ENCODE measurements at places on chromosomes 2 and 18.

GRCh38 chr18:44668270-44668975, 12.3 kb upstream of the SETBP1 start:
- no peak for DNase-seq

DNA sequence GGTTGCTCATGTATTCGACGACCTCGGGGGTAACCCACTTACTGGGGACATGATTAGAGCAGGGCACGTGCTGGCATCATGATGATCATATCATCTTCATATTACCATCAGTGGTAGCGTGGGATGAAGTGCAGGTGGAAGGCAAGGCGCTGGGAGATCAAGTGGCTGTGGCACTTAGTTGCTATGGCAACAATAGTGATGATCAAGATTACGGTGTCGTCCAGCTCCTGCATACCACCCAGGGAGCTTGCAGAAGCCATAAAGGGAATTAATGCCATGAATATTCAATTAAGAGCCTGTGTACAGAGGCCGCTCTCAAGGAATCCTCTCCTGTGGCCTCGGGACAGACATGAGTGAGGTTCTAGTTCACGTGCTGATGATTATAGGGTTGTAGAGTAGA, 237.2 kb upstream of the COPS8 start:
- no peak for DNase-seq

DNA sequence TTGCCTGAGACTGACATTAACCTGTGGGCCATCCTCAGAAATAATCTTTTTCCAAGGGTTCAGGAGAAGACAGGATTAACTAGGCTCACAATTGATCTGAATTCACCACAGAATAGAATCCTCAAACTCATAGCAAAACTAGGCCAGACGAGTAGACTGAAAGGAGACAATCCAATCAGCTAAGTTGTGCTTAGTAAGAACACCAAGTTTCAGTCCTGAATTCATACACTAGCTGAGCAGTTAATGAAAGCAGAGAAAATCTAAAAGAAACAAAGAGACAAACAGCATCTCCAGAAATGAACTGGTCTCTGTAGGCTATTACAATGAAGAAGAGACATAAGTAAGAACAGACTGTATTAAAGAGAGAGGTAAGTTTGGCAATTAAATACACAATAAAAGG, 89.5 kb downstream of the GORASP2 start:
- no peak for DNase-seq

DNA sequence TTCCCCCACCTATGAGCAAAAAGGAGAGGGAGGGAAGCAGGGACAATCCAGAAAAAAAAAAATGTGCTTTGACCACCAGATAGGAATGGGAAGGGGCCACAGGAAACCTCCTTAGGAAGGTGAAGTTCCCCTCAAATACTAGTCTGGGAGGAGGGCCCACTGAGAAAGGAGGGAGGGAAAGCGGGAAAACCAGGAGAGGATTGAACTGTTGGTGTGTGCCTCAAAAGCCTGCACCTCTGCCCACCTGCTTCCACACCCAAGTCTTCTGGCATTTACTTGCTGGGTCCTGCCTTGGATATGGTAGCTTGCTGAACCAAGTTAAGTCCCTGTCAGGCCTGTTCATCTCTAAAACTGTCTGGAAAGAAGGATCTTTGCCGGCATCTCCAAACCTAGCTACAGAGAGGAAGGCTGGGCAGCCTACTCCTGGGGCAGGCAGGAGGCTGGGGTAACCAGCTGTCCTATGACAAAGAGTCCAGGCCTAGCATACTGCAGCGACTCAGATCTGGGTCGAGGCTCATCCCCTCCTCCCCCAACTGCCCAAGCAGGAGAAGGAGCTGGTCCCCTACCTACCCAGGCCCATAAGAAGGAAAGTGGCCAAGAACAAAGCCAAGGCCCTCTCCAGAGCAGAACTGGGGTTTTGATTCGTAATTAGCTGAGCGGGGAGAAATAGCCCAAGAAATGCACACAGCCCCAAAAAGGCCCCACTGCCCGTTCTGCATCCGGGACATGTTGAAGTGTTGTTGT, 3.0 kb downstream of the EN1 start:
- no peak for DNase-seq

GRCh38 chr18:5309888-5310470, 14.5 kb upstream of the ZBTB14 start:
- no peak for DNase-seq

GRCh38 chr2:130819608-130820278, 17.0 kb upstream of the ARHGEF4 start:
- DNase-seq, result no peak

GRCh38 chr2:137939026-137939425, 25.2 kb upstream of the HNMT start:
- DNase-seq, result no peak

DNA sequence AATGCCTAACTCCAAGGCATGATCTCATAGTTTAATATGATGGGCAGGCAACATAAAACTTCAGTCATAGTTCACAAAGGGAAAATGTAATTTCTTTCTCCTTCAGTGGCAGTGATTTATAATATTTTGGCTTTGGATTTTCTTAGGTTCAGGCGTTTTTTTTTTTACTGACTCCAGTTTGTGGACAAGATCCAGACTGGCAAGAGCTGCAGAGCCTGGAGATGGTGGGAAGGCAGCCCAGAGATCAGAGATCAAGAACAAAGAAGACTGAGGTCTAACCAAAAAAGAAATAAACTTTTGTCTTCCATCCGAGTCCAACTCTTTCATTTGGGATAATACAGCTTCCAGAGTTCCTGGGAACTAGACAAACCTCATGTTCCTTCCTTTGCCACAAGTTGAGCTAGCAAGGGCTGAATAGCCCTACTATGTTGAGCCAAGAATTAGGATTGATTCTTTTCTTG, 215.3 kb upstream of the SETBP1 start:
- no peak for DNase-seq

DNA sequence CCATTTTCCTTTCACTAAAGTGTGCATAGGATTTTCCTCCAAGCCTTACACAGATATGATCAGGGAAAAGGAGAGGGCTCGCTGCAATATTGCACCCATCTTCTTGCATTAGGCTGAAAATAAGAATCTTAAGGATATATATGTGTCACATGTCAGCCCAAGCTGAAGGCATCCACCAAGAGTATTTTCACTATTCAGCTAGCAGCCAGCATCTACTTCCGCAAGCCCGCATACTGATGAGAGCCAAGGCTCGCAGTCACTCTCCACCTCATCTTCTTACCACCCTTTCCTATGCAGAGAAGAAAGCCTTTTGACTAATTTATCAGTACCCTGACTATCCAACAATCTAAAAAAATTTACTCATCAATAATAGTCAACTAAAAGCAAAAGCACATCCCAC, 6.1 kb downstream of the TMEM163 start:
- no peak for DNase-seq

DNA sequence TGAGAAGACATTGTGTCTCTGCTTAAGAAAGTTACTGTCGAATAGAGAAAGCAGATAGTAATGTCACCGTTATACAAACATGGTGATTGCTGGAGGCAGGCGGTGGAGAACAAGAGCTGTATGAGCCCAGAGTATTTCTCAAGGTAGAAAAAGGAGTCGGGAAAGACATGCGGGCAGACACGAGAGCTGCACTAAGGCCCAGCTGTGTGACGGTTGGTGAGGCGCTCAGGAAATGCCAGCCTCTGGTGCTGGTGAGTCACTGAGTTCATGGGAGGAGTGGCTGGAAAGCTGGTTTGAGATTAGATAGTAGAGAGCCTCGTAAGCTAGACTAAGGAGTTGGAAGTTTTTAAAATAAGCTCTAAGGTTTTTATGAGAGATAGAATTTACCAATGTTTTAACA, 390.9 kb upstream of the TRIB2 start:
- no peak for DNase-seq

DNA sequence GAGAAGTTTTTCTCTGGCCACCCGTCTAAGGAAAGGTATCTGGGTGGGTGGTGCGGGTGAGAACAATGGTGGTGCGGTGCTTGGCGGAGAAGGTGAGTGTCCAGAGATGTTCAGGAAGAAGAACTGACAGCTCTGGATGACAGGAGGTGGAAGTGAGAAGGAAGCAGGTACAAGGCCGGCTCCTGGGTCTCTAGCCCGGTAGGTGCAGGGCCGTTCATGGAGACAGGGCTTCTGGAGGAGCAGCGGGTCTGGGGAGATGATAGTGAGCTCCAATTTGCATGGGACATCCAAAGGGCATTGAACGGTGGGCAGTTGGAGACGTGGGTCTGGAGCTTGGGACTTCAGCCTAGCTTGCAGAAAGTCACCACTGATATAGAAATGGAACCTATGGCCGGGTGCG, 979 bp upstream of the FAHD2B start:
- DNase-seq, result no peak

- DNase-seq, result no peak
Measured at GRCh38 chr2:64133354-64133753, 10.9 kb downstream of the PELI1 start.

DNA sequence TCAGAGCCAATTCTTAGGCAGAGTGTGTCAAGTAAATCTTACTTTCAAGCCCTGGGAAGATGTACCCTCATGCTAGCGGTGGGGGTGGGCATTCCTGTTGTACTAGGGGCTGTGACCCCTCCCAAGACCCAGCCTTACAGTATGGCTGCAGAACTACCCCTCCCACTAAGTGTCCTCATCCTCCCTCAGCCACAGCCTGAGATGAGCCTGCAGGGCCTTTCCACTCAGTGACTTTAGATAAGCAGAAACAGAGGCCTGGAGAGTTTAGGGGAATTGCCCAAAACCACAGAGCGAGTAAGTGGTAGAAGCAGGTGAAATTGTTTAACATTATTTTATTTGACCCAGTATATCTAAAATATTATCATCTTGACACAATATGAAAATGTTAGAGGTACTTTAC, 36.6 kb downstream of the TTC32 start:
- no peak for DNase-seq

- DNase-seq, result no peak
Measured at GRCh38 chr18:60804415-60804814, 431.8 kb upstream of the MC4R start.

GRCh38 chr18:49206717-49207116, 253.7 kb downstream of the DYM start:
- no peak for DNase-seq

DNA sequence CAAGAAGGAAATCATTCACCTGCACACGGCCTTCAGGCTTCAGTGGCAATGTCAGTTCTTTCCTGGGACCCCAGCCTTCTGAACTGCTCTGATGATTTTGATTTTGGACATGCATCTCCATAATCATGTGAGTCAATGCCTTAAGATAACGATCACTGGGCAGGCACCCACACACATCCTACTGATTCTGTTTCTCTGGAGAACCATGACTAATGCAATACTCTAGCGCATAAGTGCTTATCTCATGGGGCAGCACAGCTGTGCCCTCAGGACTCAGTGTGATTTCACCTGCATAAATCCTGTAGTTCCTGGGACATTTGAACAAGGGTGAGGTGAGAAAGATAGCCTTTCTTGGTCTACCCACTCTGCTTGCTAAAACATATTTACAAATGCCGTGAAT, 144.6 kb downstream of the AKAIN1 start:
- no peak for DNase-seq

DNA sequence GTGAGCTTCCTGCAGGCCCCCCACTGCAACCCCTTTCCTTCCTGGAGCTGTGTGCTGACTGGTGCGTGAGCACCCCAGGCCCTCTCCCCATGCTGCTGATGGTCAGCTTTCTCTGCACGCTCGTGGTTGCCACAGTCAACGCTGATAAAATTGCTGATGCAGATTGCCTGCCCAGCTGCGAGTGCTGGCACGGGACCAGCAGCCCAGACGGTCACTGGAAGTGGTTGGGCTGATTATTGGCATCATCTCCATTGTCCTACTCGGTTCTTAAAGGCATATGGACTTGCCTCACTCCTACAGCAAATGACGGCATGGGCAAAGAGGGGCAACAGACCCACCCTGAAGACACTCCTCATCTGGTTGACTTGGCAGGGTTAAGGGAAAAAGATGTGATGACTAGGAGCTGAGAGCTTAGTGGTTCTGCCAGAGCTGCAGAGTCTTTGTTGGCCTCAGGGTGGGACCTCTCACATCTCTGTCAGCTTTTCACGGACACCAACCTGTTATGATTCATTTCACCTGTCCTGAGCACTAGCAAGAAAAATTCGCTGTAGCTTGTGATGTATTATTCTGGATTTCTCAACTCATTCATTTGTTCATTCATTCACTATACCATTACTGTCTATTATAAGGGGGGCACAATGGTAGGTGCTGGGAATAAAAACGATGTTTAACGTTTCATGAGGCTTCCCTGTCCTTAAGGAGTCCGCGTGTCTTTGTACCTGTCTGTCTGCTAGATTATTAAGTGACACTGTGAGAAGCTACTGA, 38.4 kb downstream of the PAX8 start:
- DNase-seq, result no peak

DNA sequence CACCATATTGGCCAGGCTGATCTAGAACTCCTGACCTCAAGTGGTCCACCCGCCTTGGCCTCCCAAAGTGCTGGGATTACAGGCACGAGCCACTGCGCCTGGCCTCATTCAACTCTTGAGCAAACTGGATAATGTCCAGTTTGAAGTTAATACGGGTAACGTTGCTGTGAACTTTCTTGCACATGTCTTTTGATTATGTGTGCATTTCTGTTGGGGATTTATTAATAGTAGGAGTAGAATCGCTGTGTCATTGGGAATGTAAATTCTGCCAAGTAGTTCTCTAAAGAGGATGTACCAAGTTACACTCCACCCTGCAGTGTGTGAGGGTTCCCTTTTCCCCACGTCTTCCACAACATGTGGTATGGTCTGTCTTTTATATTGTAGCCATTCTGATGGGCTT, 6.2 kb downstream of the IMPA2 start:
- no peak for DNase-seq

GRCh38 chr18:26190506-26190905, 35.7 kb upstream of the TAF4B start:
- peak; percentile 1 for DNase-seq

DNA sequence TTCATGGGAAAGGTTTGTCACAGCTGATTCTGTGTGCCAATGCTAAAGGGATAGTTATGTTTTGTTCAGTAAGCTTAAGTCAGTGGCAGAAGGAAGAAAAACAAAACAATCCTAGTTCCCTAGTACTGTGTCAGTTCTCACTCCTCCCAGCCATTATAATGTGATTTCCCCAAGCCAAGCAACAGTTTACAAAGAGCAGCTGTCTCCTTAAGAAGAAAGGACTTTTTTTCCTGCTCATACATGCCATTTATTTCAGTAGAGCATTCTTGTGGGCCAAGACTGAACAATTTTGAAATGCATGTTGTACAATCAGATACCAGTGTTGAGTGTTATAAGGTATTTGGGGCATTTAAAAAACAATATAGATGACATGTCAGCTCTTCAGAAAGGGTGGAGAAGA, 52.1 kb downstream of the NEMP2 start:
- DNase-seq, result no peak

DNA sequence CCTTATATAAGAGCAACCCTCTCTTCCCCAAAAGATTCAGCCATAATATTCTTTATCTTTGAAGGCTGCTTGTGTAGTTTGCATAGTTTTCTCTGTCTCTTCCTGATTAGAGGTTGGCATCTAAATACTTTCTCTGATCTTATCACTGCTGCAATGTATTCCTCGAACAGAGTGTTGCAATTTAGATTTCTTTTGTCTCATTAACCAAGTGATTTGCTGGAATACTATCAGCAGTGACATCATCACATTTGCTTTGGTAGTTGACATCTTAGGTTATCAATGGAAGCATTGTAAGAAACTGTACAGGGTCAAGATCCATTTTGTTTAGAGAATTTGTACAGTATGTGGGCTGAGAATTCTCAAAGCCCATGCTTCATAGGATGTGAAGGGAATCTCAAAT, 72.0 kb upstream of the NEUROD1 start:
- DNase-seq, result no peak
